ENCODE measurements at places on chromosomes 1 and 21.

GRCh38 chr1:2334883-2335534, 56.3 kb downstream of the MORN1 start:
- no peak for DNase-seq

DNA sequence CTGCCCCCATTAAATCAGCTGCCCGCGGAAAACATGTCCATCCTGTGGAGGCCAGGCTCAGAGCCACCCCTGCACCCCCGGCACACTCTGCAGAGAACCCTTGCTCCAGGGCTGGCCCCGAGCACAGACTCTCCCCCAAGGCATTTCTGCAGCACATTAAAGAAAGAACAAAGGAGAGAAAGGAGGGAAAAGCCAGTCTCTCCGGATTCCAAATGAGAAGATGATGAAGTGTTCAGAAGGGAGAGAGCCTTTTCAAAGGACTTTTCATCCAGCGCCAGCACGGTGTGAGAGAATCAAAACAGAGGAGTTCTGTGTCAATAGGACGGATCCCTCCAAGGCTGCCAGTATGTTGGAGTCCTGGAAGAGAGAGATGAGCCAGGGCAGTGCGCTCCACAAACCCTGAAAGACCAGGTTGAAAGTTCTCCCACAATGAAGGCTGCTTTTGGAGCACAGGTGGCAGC, 498.3 kb downstream of the NPHP4 start:
- no peak for DNase-seq

DNA sequence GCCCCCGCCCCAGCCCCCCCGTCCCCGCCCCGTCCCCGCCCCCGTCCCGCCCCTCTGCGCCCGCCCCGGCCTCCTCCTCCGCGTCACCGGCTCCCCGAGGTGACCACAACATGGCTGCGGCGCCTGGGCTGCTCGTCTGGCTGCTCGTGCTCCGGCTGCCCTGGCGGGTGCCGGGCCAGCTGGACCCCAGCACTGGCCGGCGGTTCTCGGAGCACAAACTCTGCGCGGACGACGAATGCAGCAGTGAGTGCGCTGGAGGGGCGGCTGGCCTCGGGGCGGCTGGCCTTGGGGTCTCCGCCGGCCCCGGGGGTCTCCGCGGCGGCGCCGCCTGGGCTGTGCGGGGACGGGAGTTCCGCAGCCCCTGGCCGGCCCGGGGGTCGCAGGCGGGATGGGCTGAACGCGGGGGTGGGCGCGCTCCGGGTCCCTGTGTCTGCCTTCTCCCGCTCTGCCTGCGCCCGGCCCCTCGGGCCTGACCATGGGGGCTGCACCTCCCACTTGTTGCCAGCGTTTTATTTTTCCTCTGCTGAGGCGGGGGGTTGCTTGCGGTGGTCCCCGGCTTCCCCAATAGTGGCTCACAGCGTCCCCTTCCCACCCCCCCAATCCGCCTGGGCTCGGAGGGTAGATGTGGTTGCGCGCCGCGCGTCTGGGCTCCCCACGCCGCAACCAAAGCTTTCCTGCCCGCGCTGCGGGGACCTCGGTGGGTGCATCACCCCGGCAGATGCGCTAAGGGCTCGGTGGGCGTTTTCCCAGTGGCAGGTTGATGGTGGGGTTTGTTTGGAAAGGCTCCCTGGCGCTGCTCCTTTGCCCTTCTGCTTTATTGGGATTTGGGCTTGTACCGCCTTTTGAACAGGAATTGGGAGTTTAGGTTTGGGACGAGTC, at the start of gene MIA3:
TSS of gene MIA3 (plus strand) at position 97 of the 879 bp plus-strand sequence. CDS start at position 111, 14 bp downstream.
- DNase-seq = no peak

GRCh38 chr1:233060461-233060994, 110.1 kb downstream of the NTPCR start:
- no peak for DNase-seq

- no peak for DNase-seq
These were observed 12.7 kb downstream of the PACC1 start for GRCh38 chr1:212401838-212402582.

DNA sequence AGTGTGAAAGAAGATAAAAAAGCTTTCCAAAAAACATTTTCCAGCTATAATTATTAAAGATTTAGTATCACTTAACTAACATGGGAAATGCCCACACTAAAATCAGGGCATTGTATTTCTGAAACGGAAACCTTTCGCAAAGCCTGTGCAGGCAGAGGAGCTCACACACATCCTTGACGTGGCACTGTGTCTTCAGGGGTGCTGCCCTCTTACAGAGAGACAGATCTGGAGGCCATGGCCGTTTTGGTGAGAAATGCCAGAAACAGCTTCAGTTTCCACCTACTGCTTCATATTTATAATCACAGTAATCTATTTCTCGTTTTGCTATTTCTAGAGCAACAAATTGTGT, 26.7 kb downstream of the ATP1B1 start:
- DNase-seq = no peak

GRCh38 chr21:43767984-43768867, 7.9 kb downstream of the CSTB start:
- DNase-seq = no peak

GRCh38 chr1:55870106-55870505, 654.9 kb upstream of the USP24 start:
- DNase-seq = no peak

DNA sequence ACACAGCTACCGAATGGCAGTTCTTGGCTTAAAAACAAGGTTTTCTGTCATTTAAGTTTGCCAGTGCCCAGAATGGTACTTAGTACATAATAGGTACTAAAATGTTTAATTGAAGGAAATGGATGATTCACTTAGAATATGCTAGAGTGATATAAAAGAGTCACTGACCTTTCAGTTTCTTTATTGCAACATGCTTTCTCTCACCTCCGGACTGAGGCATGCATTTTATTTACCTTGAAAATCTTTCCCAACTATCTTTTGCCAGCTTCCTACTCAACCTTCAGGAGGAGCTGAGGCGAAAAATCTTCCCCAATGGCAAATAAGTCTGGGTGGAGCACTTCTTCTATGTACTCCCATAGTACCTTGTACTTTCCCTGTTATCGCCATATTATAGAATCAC, 244.9 kb downstream of the ZNF648 start:
- DNase-seq = no peak

DNA sequence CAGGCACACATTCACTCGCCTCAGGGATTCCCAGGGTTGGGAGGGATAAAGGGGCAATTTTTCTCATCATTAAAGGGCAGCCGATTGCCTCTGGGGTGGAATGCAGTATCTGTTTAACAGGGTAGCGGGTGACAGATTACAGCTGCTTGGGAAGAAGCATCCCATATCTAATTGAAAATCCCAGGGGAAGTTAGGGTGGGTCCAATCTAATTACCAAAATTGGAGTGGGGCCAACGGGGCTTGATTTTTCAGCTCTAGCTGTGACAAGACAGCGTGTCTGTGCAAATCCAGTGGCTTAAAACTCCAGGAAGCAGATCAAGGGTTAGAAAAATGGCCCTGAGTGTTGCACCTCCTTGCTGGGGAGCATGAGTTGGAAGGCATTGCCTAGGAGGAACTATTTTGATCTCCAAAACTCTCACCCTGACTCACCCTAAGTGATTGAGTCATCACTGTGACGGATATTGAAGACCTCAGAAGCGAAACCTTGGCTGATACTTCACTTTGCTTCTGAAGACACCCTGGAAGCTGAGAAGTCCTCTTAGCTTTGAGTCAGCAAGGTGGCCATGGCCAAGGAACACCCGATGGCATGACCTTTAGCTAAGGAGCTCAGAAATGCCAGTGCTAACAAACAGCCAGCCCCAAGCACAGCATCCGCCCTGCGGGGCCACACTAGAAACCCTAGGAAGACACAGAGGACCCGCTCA, 46.0 kb downstream of the GRHL3 start:
- peak; percentile 58 for DNase-seq

DNA sequence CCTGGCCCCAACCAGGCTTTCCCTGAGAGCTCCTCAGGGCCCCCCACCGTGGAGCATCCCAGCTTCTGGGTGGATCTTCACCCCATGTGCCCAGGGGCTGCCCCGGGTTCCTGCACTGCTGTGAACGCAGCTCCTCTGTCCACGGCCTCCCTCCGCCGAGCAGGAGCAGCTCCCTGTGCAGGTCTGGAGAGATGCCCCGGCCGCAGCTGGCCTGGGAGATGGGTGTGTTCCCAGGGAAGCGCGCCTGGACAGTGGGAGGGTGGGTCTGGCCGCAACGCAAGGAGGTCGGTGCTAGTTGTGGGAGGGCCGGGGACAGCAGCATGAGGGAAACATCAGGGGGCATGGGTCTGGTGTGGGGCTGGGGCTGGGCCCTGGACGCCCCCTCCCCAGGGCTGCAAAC, 71.3 kb downstream of the MORN1 start:
- DNase-seq = no peak

DNA sequence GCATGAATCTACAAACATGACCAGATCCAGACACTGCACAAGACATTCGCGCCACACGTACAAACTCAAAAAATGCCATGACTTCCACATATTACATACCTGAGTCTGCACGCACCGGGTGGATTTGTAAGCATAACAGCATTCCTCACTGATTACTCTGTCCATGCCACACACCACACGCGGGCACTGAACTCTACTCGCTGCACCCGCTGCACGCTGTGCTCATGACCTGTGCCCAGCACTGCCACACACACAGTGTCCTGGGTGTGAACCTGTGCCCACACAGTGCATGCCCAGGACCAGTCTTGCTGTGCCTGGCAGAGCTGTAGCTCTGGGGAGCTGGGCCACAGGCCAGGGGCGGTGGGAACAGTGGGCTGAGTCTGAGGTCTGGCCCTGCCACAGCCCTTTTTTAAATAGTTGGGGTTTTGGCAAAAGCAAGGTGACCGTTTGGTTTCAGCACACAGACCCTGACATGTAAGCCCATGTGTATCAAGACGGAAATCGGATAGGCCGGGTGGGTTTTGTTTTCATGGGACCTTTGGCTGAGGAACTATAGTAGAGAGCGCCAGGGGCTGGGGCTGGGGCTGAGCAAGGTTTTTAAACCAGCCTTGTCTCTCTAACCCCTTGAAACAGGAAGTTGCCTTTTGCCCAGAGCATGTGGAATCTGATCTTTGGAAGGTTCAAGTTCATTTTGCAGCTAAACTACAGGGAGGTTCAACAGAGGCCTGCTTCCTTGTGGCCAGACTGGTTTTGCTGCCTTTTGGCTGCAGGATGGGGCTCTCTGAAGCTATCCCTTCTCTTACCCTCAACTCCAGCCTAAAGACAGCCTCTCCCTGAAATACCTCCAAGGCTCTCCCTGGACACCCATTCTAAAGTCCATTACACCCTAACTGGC, 12.3 kb upstream of the GOLT1A start:
- DNase-seq = no peak

DNA sequence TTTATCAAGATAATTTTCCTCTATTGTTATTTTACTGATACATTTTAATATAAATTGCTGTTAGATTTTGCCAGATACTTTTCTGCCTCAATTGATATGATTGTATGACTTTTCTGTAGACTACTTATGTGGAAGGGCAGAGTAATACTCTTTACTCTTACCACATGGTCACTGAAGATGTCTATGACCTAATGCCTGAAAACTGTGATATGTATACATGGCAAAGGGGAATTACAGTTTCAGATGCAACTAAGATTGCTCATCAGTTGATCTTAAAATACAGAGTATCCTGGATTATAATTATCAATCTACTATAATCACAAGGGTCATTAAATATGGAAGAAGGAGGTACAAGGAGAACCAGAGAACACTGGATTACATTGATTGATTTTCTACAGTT, 1528.0 kb downstream of the BRINP3 start:
- no peak for DNase-seq

DNA sequence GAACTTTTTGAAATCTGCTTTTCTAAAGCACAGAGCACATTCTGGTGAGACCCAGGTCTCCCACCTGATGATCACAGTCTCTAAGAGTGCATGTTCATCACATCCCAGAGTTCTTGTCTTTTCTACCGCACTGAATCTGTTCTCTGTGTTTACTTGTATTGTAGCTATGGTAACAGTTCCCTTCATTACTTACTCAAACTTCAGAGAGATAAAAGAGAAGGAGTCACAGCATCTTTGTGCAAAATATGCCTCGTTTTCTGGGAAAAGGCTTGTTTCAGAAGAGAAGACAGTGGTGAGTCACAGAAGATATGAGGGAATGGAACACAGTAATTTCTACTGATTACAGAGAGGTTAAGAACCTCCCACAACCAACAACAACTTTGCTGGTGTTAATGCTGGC, 580.6 kb downstream of the PLA2G4A start:
- DNase-seq = no peak

- no peak for DNase-seq
These were observed 25.9 kb downstream of the C2CD2 start for GRCh38 chr21:41927727-41928409.

All from SIG-M5 (cell line).